ENCODE measurements at places on chromosomes 2 and 18.

- no peak for DNase-seq
Measured at GRCh38 chr18:80253871-80254492, 6.7 kb upstream of the PARD6G start.

GRCh38 chr18:43627848-43628530 is 350.7 kb upstream of the SYT4 start:
- DNase-seq = no peak

GRCh38 chr2:232636788-232637420 is 3.5 kb downstream of the EFHD1 start:
- DNase-seq = no peak

- DNase-seq = no peak
Measured at GRCh38 chr2:187552828-187553681, 1.2 kb downstream of the TFPI start.

DNA sequence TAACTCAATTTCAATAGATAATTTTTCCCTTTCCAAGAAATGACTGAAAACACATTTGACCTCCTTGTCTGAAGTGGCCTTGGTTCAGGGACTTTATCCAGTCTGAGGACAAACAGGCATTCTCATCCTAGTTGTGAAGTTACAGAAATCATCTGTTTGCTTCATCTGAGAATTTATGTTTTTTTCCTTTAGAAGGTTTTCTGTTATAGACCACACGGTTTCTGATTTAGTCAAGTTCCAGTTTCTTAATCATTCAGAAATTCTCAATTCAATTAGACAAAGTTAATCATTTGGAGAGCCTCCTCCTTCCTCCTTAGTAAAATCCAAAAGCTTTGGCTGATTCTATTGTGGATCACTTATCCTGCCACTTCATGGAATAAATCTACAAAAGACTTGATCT is 60.9 kb downstream of the ICOS start:
- no peak for DNase-seq

GRCh38 chr2:111897630-111897923 is 830 bp upstream of the MERTK start:
- DNase-seq = no peak

GRCh38 chr2:224263571-224264043 is 138.3 kb downstream of the FAM124B start:
- no peak for DNase-seq

- DNase-seq = no peak
Measured at GRCh38 chr2:37920570-37920969, 4.5 kb upstream of the RMDN2 start.

DNA sequence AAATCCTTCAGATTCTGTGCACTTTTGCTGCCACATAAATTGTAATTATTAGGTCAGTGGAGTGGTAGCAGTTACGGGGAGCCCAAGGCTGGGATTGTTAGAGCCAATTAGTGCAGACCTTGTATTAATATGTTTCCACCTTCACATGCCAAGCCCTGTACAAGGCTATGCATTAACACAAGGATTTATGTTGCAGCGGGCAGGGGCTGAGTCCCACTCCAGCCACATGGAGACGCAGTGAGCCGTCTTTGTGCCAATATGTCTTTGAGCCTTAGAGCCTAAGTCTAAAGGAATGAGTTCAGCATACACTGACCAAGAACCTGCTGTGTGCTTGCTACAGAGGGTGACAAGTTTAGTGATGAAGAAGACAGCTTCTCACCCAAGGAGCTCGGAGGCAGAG is 238.2 kb downstream of the TSN start:
- DNase-seq = no peak

DNA sequence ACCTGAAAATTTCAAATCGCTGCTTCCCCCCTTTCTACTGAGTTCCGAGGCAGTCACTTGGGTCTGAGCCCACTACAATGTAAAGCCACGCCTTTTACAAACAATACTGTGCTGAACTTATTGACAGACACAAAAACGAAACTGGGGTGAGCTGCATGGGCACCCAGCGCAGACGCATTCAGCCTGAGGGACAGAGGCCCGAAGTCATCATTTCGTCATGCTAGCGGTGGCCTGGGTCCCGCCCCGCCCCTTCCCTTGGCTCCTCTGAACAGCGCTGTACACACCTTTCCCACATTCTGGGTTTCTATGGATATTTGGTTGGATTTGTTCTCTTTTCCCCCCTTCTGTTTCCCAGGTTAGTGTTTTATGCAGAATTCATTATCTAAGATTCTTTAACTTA is 71.7 kb downstream of the EIPR1 start:
- no peak for DNase-seq

DNA sequence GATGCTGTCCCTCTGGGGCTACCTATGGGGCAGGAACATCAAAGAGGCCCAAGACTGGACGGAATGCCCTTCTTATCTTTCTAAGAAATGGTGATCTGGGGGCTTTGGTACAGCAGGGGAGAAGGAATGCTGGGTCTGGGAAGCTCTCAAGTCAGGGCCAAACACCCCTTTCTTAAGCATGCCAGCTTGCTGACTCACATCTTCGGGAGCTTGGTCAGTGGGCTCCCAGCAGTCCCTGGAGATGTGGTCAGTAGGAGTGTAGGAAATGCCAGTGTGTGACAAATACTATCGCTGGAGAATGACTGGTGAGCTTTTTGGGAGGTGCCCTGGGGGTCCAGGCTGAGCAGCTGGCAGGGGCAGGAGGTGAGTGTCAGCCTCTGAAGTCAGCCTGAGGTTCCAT is 105.0 kb upstream of the CDC42EP3 start:
- DNase-seq = no peak

DNA sequence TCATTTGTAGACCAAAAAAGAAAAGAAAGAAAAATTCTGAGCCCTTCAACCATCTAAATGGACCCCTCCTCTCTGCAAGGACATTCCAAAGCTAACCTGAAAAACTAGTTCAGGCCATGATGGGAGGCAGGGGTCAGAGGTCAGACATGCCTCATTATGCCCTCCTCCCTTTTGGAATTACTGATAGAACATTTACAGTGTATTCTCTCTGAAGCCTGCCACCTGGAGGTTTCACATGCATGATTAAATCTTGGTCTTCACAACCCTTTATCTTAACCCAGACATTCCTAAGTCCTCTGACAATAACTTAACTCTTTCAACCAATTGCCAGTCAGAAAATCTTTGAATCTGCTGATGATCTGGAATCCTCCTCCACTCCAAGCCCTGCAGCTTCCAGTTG is 86.0 kb downstream of the SPP2 start:
- DNase-seq = no peak

GRCh38 chr2:8885449-8886201 is 48.2 kb upstream of the KIDINS220 start:
- DNase-seq = no peak

DNA sequence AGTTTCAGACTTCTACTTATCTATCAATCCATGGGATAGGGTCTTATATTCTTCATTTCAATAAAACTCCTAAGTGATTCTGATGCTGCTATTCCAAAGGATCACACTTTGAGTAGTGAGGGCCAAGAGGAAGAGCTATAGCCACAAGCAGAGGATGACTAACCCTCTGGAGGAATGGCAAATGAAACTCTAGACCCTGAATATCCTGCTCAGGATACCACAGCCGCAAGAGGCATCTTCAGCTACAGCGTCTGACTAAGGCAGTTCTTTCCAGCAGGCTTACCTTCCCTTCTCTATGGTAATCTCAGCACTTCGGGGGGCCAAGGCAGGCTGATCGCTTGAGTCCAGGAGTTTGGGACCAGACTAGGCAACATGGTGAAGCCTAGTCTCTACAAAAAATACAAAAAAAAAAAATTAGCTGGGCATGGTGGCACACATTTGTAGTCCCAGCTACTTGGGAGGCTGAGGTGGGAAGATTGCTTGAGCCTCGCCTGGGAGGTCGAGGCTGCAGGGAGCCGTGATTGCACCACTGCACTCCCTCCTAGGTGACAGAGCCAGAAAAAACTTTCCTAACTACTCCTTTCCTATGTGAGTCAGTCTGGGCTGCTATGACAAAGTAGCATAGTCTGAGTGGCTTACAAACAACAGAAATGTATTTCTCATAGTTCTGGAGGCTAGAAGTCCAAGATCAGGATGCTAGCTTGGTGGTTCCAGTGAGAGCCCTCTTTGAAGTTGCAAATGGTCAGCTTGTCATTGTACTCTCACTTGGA is 371.9 kb downstream of the IRS1 start:
- no peak for DNase-seq

DNA sequence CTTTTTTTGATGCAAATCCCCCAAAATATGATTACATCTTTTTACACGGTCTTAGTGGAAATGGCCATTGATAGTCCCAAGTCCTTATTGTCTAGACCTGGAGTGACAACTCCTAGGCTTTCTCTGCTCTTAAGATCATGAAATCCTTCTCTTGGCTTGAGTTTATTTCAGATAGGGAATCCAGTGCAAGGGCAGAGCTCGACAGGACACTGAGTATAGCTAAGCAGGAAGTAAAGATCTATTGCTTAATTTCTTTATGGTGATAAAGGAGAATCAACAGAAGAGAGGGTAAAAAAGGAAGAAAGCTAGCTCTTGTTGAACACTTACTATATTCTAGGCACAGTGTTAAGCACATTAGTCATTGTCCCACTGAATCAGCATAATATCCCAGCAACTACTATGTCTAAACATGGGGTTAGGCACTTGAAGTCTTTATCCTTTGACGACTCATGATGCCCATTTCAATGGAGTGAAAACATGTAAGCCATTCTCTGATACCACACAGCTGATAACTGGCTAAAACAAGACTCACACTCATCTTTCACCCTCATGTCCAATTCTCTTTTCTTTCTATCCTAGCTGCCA is 74.1 kb upstream of the LRATD1 start:
- DNase-seq = no peak

GRCh38 chr2:241762321-241762932 is 14.2 kb upstream of the GAL3ST2 start:
- DNase-seq = no peak

GRCh38 chr18:13672657-13673056 is 53.7 kb downstream of the FAM210A start:
- no peak for DNase-seq

Measured in activated T-helper 1 cell treated with Interleukin-2 at 50 U/mL for 16 hours (primary cell).